ENCODE measurements at places on chromosomes 12 and 14. TPM values are rescaled to one million over a fixed set of nuclear protein-coding genes. Genes with fewer than 3 reads are reported as not detected.

DNA sequence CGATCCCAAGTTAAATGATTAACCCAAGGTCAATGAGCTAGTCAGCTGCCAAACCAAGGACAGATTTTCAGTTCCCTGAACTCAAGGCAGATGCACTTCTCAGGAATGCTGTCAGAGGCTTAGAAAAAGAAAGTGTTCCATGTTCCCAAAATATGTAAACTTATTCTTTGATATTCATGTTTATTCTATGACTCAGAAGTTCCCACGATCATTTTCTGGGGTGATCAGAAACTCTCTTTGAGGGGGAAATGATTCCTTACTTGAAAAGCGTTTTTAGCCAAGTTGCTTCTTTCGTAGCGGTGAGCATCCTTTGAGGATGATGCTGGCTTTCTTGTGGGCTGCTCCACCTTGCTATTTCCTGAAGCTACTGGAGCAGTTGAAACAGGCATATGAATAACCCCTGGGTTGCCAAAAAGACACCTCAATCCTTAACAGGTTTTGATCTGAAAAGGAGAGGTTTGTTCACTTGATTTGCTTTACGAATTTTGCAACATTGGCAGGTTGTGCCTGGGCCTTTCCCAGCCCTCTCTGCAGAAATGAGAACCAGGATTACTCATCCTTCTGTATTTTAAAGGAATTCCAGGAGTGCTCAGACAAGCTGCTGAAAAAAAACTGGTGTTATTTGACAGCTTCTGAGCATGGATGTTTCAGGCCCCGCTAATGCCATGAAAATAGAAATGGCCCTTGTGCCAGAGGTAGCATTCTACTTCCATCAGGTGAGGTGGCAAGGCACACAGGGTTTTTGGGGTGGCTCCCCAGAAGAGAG, 121.4 kb upstream of the HIF1A start:
- DNase-seq: peak; percentile 62

- peak; percentile 97 for DNase-seq
These were observed 1.2 kb upstream of the BMAL2 start for GRCh38 chr12:27331291-27331926.

- no peak for DNase-seq
These were observed 383.2 kb downstream of the AEBP2 start for GRCh38 chr12:19822476-19822875.

- DNase-seq: peak; percentile 100
These were observed 104.5 kb upstream of the FRMD6 start for GRCh38 chr14:51547260-51547659.

DNA sequence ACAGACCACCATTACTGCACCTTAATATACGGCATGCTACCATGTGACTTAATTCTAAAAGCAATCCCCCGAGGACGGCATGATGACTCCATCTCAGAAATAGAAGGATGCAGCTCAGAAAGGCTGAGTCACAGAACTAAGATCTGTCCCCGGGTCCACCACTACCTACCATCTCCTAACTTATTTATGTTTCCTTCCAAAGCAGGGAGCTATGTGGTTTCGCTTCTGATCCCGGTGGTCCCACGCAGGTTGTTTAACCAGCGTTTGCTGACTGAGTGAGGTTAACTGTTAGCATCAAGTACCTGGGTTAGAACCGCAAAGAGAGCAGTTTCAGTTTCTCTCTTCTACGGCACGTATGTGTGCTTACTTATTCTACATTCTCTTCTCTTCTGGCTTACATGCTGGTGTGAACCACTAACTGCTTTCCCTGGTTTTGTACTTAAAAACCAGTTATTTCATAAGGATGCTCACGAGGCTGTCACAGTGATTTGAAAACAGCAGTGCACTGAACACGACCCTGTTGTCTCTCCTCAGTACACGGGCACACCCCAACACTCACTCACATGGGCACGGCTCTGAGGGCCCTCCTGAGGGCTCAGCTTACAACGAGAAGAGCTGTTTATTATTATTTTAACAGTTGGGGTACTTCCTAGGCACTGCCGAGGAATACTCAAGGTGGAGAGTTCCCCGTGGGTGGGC, 66.7 kb downstream of the CCDC88C start:
- peak; percentile 66 for DNase-seq

- no peak for DNase-seq
These were observed 26.8 kb downstream of the KLRK1 start for GRCh38 chr12:10362828-10363657.

DNA sequence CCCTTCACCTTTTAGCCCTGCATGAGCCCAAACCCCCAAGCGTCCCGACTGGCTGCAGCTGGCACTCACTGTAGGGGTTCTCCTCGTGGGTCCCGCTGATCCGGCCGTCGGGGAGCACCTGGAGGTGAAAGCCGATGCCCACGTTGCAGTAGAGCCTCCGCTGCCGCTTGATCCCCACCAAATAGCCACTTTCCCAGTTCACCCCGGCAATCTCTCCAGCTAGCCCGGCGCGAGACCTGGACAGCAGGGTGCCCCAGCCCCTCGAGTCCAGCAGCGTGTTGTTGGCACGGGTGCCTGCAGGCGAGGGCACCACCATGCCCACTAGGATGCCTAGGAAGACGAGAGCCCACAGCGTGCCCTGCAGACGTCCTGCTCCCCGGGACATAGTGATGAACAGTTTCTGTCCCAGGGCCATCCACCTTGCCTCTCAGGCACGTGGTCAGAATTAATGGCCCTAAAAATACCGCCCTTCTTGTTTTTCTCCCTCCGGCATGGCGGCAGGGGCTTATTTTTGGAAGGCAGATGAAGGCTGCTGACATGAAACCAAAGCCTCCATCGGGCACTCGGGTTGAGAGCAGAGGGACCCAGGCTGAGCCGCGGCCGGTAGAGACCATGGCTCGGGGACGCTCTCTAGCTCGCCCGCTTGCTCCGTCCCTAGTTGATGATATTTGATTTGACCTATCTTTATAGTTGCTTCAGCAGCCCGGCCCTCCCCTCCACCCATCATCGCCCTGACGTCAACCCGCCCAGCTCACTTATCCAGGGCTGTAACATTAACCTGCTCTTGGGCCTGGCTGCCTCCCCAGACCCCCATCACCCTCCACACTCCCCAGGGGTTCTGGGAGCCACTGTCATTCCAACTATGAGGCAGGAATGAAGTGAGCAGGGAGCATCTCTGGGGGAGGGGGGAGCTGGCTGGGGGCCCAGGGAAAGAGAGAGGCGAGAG, at the start of gene FGF6:
FGF6 (minus strand) TSS at position 660 of the 946 bp plus-strand sequence; CDS start at position 415, 245 bp downstream.
- DNase-seq: no peak

WNT1 gene
- total RNA-seq: not detected
